Psoas muscle (tissue), 8 donors: ENCODE measurements at places on chromosomes 12 and 14.

- H3K4me3 ChIP-seq = no peak overlapping the region
- no peak for DNase-seq
These were observed 27.3 kb upstream of the ZFP36L1 start for GRCh38 chr14:68820119-68820518.

- no peaks in the 10 kb centered on the region for H3K4me1 ChIP-seq
- H3K27ac ChIP-seq = no peak overlapping the region
- H3K4me3 ChIP-seq = no peak overlapping the region
- DNase-seq = no peak
These were observed 101.6 kb downstream of the DAD1 start for GRCh38 chr14:22487401-22487800.

- no peak overlapping the region for H3K4me3 ChIP-seq
- DNase-seq = no peak
- H3K27me3 ChIP-seq = no peaks in the 10 kb centered on the region
- H3K4me1 ChIP-seq = peaks cover 3% of the 10 kb centered on the region
These were observed 271.2 kb downstream of the EGLN3 start for GRCh38 chr14:33679461-33680225.

DNA sequence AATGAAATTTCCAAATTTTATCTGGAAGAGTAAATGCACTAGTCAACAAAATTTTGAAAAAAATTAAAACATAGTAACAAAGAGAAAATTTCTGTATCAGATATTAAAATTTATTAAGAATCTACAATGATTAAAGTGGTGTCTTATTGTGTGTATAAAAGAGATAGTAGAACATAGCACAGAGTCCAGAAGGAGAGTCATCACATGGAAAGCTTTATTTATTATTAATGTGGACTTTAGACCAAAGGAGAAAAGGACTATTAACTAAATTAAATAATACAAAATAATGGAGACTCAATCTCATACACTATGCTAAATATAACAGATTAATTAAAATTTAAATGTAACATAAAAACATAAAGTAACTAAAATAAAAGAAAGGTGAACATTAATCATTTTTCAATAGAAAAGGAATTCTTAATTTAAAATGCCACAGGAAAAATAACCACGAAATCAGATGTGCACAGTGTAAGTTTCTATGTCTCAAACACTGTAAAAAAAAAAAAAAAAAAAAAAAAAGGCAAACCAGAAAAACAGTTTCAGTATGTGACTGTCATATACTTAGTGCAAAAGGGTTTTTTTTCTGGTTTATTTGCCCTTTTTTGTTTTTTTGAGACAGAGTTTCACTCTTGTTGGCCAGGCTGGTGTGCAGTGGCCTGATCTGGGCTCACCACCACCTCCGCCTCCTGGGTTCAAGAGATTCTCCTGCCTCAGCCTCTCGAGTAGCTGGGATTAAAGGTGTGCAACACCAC is 95.4 kb downstream of the MYF5 start:
- no peaks in the 10 kb centered on the region for H3K36me3 ChIP-seq
- no peaks in the 10 kb centered on the region for H3K27me3 ChIP-seq
- H3K4me3 ChIP-seq = no peak overlapping the region
- no peaks in the 10 kb centered on the region for H3K4me1 ChIP-seq
- H3K27ac ChIP-seq = no peak overlapping the region

DNA sequence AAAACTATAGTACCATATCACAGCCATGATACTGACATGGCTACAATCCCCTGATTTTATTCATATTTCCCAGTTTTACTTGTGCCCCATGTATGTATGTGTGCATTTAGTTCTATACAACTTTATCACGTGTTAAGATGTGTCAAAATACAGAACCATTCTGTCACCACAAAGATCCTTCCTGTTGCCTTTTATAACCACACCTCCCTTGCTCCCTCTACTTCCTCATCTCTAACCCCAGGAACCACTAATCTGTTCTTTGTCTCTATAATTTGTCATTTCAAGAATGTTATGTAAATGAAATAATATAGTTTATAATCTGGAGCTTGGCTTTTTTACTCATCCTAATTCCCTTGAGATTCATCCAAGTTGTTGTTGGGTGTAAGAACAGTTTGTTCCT is 358.4 kb downstream of the DPF3 start:
- no peak overlapping the region for H3K27ac ChIP-seq
- no peaks in the 10 kb centered on the region for H3K27me3 ChIP-seq
- H3K4me1 ChIP-seq = no peaks in the 10 kb centered on the region
- no peak overlapping the region for H3K4me3 ChIP-seq
- H3K36me3 ChIP-seq = no peaks in the 10 kb centered on the region

GRCh38 chr14:90490720-90491050 is 93.9 kb downstream of the CALM1 start:
- H3K4me1 ChIP-seq = no peaks in the 10 kb centered on the region
- no peak overlapping the region for H3K4me3 ChIP-seq
- no peaks in the 10 kb centered on the region for H3K36me3 ChIP-seq
- no peaks in the 10 kb centered on the region for H3K27me3 ChIP-seq
- H3K27ac ChIP-seq = no peak overlapping the region
- DNase-seq = no peak

- H3K4me1 ChIP-seq = no peaks in the 10 kb centered on the region
- no peak overlapping the region for H3K27ac ChIP-seq
- no peak overlapping the region for H3K4me3 ChIP-seq
- H3K36me3 ChIP-seq = no peaks in the 10 kb centered on the region
- no peak for DNase-seq
- H3K27me3 ChIP-seq = peaks cover 4% of the 10 kb centered on the region
These were observed 23.1 kb downstream of the ANG start for GRCh38 chr14:20711685-20712084.

- H3K27me3 ChIP-seq = no peaks in the 10 kb centered on the region
- H3K27ac ChIP-seq = no peak overlapping the region
- no peak for DNase-seq
- H3K4me1 ChIP-seq = no peaks in the 10 kb centered on the region
These were observed 381.6 kb downstream of the VRK1 start for GRCh38 chr14:97178781-97179180.

- H3K4me3 ChIP-seq = no peak overlapping the region
- DNase-seq = no peak
- peaks cover 15% of the 10 kb centered on the region for H3K36me3 ChIP-seq
These were observed 109.6 kb downstream of the TTLL5 start for GRCh38 chr14:75770635-75771034.

DNA sequence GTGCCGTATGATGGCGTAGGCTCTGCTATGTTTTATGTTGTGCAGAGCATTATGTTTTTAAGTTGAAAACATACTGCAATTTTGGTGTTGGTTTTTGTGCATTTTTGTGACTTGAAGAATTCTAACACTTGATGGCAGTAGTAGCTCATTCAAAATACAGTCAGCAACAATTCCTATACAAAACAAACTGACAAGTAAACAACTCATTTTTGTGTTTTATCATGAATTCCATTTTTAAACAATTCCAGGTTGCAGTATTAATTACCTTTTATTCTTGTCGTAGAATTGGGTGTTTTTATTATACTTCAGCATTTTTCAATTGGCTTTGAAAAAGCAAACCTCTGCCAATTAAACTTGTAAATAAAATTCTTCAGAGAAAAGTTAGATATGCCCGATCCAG is 4.1 kb upstream of the CCER1 start:
- no peak overlapping the region for H3K4me3 ChIP-seq
- H3K4me1 ChIP-seq = no peaks in the 10 kb centered on the region
- DNase-seq = no peak

- no peak overlapping the region for H3K27ac ChIP-seq
- DNase-seq = no peak
- no peaks in the 10 kb centered on the region for H3K36me3 ChIP-seq
These were observed 214.7 kb downstream of the CPNE8 start for GRCh38 chr12:38690646-38691045.

DNA sequence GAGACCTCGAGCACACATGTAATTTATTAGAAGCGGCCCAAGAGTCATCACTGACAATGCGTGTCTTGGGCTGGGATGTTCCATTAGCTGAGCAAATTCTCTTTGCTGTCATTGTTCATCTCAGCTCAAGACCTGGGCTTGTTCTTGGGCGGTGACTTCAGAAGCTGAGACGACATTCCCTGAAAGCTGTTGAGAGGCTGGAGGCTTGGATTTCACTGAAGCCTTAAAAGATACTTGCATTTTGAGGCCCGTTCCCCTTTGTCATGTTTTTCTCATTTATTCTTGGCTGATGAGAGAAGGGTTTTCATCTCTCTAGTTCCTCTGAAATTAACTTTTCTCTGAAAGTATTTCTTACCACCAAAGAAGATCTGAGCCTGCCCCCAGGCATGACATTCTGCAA is 16.6 kb upstream of the SUSD6 start:
- H3K27ac ChIP-seq = no peak overlapping the region
- no peaks in the 10 kb centered on the region for H3K27me3 ChIP-seq
- DNase-seq = no peak
- H3K36me3 ChIP-seq = no peaks in the 10 kb centered on the region
- no peaks in the 10 kb centered on the region for H3K4me1 ChIP-seq

- H3K27me3 ChIP-seq = peaks cover 4% of the 10 kb centered on the region
- H3K4me3 ChIP-seq = no peak overlapping the region
- no peaks in the 10 kb centered on the region for H3K4me1 ChIP-seq
These were observed 9.8 kb upstream of the C12orf42 start for GRCh38 chr12:103505371-103506236.

DNA sequence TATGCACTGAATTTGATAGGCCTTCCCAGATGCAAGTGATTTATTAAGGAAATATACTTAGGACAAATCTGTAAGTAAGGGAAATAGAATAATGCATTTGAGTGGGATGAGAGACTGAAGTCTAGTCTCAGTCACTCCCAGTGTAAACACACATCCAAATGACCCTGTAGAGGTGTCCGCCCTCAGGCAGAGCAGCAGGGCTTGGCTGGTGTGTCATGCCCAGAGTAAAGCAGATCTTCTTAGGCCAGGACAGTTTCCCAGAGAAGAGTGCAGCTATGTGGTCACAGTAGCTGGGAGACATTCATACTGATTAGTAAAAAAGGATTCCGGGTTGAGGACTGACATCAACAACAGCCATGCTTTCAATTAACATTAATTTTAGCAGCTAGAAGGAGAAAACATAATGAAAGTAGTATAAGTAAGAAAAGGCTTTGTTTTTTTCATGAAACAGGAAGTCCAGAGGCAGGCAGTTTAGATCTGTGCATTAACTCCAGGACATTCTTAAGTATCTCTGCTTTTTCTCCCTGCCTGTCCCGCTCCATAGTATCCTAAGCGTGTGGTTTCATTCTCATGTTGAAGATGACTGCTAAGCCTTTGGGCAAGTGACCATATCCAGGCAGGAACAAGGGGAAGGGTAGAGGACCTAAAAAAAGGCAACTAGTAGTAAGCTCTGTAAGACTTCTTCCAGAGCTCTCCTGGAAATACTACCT is 35.7 kb downstream of the CNTN1 start:
- no peaks in the 10 kb centered on the region for H3K4me1 ChIP-seq
- DNase-seq = no peak
- no peaks in the 10 kb centered on the region for H3K36me3 ChIP-seq
- no peaks in the 10 kb centered on the region for H3K27me3 ChIP-seq

DNA sequence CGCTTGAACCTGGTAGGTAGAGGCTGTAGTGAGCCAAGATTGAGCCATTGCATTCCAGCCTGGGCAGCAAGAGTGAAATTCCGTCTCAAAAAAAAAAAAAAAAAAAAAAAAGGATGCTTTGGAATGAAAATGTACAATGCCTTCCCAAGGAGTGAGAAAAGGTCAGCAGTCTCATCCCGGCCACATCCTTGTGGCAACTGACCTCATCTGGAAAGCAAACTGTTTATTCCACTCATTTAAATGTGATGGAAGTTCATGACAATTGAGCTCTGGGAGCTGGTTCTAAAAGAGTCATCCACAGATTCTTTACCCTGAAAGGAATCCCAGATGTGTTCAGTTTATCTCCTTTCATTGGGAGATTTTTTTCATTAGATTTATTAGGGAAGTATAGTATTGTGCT is 19.4 kb upstream of the LIMA1 start:
- no peaks in the 10 kb centered on the region for H3K36me3 ChIP-seq
- H3K4me1 ChIP-seq = peaks cover 8% of the 10 kb centered on the region
- DNase-seq = no peak

GRCh38 chr14:71651228-71651627 is 281.0 kb upstream of the RGS6 start:
- no peaks in the 10 kb centered on the region for H3K4me1 ChIP-seq
- DNase-seq = no peak
- no peak overlapping the region for H3K4me3 ChIP-seq
- no peaks in the 10 kb centered on the region for H3K36me3 ChIP-seq
- H3K27me3 ChIP-seq = no peaks in the 10 kb centered on the region

- no peaks in the 10 kb centered on the region for H3K27me3 ChIP-seq
- no peak overlapping the region for H3K4me3 ChIP-seq
- no peaks in the 10 kb centered on the region for H3K4me1 ChIP-seq
- no peak overlapping the region for H3K27ac ChIP-seq
- H3K36me3 ChIP-seq = no peaks in the 10 kb centered on the region
These were observed 169.8 kb downstream of the LRIG3 start for GRCh38 chr12:58750484-58750883.

DNA sequence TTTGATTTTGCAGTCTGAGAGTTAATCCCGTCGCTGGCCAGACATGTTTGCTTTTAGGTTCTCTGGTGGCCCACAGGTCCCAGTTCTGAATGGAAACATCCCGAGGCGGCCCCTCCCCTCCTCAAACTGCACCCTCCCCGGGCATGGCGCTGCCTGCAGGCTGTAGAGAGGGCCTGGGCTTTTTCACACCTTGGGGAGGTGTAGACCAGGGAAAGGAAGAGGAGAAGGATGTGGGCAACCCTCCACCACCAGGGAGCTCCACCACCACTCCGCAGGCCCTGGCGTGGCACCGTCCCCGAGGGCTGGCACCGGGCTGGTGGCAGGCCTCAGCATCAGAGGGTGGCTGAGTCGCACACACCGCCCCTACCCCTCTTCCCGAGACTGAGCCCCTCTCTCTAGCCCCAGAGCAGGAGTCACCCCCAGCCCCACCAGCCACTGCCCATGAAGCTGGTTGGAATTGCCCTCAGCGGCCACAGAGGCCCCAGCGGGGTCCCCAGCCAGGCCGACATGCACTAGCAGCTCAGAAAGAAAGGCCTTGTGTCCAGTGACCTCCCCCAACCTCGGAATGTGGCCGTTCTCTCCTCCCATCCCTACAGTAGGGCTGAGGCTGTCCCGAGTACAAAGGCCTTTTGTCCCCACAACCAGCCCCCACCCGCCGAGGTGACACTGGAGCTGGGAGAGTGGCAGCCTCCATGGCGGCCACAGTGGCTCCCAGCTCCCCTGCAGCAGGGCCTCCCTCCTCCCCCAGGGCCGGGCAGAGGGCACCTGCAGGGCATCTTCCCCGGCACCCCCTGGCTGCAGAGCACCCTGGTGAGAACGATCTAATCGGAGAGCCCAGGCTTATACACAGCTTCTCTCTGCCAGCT is 23.5 kb upstream of the INF2 start:
- H3K36me3 ChIP-seq = no peaks in the 10 kb centered on the region
- no peak overlapping the region for H3K27ac ChIP-seq
- no peaks in the 10 kb centered on the region for H3K4me1 ChIP-seq
- DNase-seq = no peak
- peaks cover 2% of the 10 kb centered on the region for H3K27me3 ChIP-seq
- H3K4me3 ChIP-seq = no peak overlapping the region

- no peaks in the 10 kb centered on the region for H3K27me3 ChIP-seq
- no peak overlapping the region for H3K4me3 ChIP-seq
- no peaks in the 10 kb centered on the region for H3K36me3 ChIP-seq
- H3K27ac ChIP-seq = no peak overlapping the region
- H3K4me1 ChIP-seq = peaks cover 10% of the 10 kb centered on the region
- DNase-seq = no peak
These were observed 216.2 kb downstream of the ZFP36L1 start for GRCh38 chr14:68576496-68577244.
